Left lobe of liver (tissue), 2 donors: ENCODE measurements at places on chromosomes 6 and 20.

DNA sequence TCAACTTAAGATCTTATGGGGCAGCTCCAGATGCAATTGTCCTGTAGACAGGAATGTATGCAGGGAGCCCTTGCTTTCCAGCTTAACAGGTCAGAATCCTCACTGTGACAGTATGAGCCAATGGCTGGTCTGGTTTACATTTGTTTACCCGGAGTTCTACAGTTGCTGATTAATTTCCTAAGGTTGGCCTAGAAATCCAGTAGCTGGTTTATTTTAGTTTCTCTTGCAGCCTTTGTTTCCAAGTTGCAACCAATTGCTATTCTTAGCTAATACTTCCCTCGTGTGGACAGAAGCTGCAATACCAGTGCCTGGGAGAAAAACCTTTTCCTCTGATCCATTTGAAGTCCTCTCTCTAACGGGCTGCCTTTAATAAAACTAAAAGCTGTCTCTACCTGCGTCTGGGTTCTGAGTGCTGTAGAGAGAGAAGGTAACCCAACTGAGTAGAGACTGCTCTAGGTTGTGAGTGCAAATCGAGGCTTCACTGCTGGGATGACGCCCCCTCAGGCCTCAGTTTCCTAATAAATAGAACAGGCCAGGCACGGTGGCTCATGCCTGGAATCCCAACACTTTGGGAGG, 45.9 kb downstream of the ZNF217 start:
- peak; percentile 49 for DNase-seq

DNA sequence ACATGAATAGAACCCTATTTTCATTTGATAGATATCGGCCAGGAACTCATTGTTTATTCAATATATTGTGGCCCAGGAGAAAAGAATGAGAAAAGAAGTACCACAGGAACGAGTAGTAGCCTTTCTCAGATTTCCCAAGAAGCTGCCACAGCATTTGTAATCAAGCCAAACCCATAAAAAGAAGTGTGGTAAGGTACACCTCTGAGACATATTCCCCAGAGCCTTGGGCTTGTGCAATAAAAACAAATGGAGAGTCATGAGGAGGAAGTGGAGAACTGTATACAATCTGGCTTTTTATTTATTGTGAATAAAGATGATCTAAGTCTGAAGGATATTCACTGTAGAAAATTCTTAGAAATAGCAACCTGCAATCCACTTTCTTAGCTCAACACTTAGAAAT, 36.7 kb downstream of the KIF6 start:
- no peak for DNase-seq

- DNase-seq, result no peak
These were observed 36.9 kb upstream of the LAMA4 start for GRCh38 chr6:112291161-112291762.

GRCh38 chr6:10719964-10720264, 3.0 kb upstream of the TMEM14C start:
- peak; percentile 43 for DNase-seq

DNA sequence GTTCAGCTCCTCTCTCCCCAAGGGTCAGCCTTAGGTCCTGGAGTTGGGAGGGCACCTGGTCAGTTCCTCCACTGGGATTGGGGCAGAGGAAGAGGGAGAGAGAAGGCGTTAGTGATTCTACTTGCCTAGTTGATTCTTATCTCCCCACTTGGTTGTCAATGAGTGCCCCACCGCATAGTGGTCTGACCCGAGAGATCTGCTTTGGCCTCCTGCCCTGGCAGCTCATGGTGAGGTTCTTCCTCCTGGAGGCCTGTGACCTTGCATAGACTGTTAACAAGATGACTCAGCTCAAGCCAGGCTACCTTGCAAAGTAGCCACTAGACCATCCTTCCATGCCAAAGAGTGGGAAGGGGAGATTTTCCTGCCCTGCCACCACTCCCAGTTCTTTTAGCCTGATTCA, 160.6 kb downstream of the TMEM200A start:
- DNase-seq, result no peak
